ENCODE measurements at places on chromosomes 2 and 18. TPM values are rescaled to one million over a fixed set of nuclear protein-coding genes. Genes with fewer than 3 reads are reported as not detected.

IMMT gene
- 60.4 TPM for total RNA-seq

CSRNP3 gene
- 2.7 TPM for total RNA-seq

ZBTB14 gene
- 16.3 TPM for total RNA-seq

FLACC1 gene
- total RNA-seq, result 1.5 TPM

SERPINB13 gene
- not detected for total RNA-seq

UGT1A10 gene
- not detected for total RNA-seq

MC2R gene
- not detected for total RNA-seq

UGT1A5 gene
- not detected for total RNA-seq

TEKT4 gene
- not detected for total RNA-seq

Measured in osteoblast (primary cell).